ENCODE measurements at places on chromosomes 6 and 20. TPM values are rescaled to one million over a fixed set of nuclear protein-coding genes. Genes with fewer than 3 reads are reported as not detected.

GRCh38 chr6:5657684-5658430 lies 348.9 kb downstream of the NRN1 start:
- DNase-seq = no peak

DNA sequence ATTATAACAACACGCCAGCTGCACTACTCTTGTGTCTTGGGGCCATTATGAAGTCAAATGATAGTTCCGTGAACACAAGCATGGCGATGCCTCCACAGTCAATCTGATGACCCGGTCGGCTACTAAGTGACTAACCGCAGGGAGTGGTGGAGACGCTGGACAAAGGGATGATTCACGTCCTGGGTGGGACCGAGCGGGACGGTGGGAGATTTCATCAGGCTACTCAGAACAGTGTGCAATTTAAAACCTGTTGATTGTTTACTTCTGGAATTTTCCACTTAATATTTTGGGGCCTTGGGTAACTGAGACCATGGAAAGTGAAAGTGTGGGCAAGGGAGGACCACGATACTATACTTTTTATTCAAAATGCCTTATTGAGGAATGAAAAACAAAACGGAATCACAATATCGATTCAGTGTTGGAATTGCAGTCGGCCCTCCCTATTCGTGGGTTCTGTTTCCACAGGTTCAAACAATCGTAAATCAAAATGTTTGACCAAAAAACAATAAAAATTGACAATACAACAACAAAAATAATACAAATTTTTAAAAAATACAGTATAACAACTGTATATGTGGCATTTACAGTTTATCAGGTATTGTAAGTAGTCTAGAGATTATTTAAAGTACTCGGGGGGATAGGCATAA lies 66.5 kb downstream of the MYLK4 start:
- DNase-seq = no peak

DNA sequence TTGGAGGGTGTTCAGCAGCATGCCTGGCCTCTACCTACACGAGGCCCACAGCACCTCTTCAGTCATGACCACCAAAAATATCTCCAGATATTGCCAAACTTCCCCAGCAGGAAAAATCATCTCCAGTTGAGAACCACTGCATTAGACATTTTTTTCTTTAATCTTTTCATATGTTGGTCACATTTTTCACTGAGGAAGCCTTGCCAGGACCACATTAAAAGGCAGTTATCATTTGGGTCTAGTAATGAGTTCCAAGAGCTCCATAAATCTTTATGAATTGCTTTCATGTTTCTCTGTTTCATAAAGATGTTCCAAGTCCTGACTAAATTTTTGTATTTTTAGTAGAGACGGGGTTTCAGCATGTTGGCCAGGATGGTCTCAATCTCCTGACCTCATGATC lies 28.8 kb downstream of the MTRES1 start:
- no peak for DNase-seq

SGK2 gene
- total RNA-seq = 0.68 TPM

DNA sequence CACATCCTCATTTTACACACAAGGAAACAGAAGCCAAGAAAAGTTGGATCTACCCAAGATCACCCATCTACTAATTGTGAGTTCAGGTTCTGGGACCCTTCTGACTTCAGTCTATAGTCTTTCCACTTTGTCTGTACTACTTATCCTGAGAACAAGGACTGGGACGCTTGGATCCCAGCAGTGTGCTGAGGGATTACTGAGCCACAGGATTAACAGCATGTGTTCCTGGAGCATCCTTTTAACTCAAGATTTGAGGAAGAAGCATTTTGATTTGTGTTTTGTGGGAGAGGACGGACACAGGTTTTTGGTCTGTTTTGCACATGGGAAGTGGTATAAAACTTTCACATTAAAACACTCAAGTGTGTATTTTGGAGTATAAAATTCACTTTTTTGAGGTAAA lies 4.4 kb downstream of the ENPP4 start:
- no peak for DNase-seq

GRCh38 chr6:34447386-34447785 lies 18.5 kb upstream of the PACSIN1 start:
- no peak for DNase-seq

RAD21L1 gene
- not detected for total RNA-seq

GRCh38 chr6:11160199-11160598 lies 48.7 kb upstream of the ERVFRD-1 start:
- DNase-seq = no peak

GRCh38 chr6:136510782-136511181 lies 39.4 kb downstream of the MAP7 start:
- no peak for DNase-seq

- DNase-seq = no peak
These were observed 6.1 kb downstream of the CST5 start for GRCh38 chr20:23873370-23874015.

DNA sequence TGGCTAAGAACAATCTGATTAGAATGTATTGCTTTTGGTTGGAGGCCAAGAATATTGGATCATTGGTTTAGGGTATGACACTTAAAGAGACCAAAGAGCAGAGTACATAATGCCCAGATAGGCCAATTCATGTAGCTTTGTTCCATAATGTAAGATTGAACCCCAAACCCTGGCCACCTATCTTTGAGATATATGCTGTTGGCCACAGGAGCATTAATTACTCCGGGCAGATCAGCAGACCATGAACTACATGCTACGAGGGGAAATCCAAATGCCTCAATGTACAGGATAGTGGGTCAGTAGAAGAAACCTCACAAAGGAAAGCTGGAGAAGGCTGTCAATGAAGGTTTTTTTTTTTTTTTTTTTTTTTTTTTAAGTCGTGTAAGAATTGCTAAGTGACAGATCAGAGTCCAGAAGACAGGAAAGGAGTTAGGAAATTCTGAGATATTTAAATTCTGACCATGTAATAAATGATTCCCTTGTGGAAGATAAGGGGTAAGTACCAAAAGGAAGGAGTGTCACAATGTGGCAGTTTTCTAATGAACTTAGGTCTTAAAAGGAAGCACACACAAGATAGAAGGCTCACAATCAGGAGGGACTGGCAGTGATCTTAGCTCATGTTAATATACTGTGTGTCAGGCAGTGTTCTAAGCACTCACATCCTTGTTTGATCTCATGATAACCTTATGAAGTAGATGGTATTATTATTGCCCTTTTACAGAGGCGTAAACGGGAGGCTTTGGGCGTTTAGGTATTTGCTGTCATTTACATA lies 61.4 kb downstream of the CARMIL1 start:
- no peak for DNase-seq

- no peak for DNase-seq
These were observed 57.2 kb downstream of the KLHL31 start for GRCh38 chr6:53608396-53608795.

DNA sequence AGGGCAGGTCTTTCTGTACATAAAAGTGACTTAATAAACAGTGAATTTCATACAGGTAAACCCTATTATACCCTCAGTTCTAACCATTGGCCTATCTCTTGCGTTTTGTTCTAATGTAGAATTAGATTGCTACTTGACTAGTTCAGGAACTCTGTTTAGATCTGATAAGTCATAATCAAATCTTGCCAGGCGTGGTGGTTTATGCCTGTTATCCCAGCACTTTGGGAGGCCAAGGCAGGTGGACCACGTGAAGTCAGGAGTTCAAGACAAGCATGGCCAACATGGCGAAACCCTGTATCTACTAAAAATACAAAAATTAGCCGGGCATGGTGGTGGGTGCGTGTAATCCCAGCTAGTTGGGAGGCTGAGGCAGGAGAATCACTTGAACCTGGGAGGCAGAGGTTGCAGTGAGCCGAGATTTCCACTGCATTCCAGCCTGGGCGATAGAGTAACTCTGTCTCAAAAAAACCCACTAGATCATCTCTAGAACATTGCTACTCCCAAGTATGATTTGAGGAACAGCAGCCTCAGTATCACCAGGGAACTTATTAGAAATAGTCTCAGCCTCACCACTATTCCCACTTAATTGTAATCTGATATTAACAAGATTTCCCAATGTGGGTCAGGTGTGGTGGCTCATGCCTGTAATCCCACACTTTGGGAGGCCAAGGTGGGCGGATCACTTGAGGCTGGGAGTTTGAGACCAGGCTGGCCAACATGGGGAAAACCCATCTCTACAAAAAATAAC lies 12.2 kb downstream of the GTPBP2 start:
- DNase-seq = no peak

DNA sequence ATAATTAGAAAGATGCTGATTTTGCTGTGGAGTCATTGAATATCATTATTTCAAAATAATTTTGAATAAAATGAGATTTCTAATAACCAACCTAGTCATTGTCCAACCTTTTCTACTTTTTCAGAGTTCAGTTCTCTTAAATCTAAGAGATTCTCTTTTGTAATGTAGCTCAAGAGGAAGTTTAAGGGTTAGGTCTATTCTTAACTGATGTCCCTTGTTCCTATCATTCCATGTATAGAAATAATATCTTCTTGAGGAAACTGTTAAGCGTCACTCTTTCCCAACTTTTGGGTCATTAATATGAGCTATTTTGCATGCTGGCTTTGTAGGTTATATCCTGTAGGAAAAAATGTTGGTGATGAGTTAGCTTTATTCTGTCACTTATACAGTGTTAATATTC lies 27.0 kb downstream of the RNF144B start:
- DNase-seq = no peak

DNA sequence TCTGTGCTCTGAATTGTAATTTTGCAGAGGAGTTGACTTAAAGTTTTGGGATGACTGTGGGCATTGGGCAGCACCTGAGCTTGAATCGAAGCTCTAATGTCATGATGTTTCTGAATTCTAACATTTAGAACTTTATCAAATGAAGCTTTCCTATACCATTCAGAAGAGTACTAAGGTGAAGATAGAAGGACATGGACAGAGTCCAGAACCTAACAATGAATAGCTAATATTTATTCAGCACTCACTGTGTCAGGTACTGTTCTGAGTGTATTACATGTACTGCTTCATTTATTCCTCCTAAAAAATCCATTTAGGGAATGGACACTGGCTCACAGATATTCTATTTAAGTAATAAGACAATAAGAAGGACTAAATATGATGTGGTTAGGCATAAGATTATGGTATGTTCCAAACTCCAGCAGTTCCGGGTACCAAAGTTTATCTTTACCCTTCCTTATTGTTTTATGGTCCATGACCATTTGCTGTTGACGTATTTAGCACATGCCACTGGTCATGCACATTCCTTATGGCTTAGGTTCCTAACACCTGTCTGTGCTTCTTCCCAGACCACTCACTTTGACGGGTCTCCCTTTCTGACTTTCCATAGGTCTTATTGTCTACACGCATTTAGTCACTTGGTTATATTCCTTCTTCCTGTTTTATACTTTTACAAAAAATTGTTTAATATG lies 20.3 kb downstream of the BCKDHB start:
- no peak for DNase-seq
